ENCODE measurements at places on chromosomes 2 and 18.

- DNase-seq: no peak
Observed at GRCh38 chr2:46269544-46270273, 27.5 kb upstream of the EPAS1 start.

DNA sequence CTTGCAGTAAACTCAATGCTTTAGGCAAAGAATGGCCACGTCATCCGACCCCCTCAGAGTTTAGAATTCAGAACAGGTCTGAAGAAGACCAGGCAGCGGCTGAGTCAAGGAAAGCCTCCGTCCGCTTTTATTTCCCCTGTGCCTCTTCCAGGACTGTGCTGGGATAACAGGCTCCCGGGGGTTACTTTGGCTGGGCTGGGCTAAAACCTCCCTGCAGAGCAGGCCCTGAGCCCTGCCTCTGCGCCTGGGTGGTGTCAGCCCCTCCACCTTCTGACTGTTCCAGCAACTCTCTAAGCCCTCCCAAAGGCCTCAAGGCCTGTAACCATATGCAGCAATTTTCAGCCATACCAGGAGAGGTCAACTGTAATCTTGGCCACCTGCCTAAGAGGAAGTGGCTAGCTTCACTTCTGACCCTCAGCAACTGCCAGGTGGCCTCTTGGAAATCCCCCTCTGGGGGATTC, 166.5 kb downstream of the RPIA start:
- no peak for DNase-seq

- DNase-seq: no peak
Observed at GRCh38 chr2:234649951-234650350, 153.1 kb upstream of the ARL4C start.

DNA sequence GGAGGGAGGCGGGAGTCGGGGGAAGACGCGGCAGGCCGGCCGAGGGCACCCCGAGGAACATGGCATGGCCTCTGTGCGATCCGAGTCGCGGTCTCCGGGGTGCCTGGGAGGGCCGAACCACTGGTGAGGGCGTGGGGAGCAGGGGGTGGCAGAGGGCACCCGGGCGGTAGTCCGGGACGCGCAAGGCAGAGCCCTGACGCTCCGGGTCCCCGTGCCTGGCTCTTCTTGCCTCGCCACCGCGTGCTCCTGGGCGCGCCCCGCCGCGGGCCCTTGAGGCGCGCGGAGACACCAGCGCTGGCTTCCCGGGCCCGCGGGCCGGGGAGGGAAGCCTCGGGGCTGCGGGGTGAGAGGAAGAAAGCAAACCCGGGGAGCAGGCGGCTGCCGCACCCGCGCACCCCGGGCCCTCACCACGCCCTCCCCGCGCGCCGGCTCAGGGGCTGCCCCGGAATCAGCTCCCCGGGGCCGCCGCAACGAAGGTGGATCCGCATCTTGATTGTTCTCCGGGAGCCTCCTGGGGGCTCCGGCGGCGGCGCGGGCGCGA, 4.3 kb downstream of the SOX11 start:
- no peak for DNase-seq

- DNase-seq: no peak
Observed at GRCh38 chr18:74203811-74204210, 55.5 kb downstream of the TIMM21 start.

- peak; percentile 4 for DNase-seq
Observed at GRCh38 chr2:126838716-126838985, 60.0 kb upstream of the TEX51 start.

GRCh38 chr2:26891-27290, 19.4 kb downstream of the FAM110C start:
- no peak for DNase-seq

- no peak for DNase-seq
Observed at GRCh38 chr2:123659120-123659519, 366.0 kb upstream of the CNTNAP5 start.

DNA sequence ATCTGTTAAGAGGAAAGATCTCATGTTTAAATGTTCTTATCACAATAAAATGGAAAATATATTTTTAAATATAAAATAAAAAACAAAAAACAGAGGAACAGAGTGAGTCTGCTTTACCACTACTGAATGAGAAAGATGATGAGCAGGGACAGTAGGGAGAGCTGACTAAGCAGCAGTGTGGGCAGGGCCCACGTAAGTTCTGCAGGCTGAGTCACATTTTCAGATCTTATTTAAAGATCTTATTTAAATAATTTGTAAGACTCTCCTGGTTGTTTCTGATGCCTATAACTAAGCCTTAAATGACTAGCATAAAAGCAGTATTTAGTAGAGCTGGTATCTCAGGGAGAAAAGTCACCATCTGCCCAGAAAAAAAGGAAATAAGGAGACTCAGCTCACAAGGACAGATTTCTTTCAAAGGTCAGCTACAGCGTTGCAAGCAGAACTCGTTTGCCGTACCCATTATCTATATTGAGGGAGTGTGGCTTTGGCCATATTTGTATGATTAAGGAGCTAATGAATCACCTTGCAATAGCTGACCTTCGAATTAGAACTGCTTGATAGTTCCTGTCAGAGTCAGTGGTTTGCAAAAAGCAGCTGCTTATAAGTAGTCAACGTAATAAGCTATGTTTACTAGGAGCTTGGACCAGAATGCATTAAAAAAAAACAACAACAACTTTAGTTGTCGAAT, 322.1 kb upstream of the CHAC2 start:
- no peak for DNase-seq

- peak; percentile 47 for DNase-seq
Observed at GRCh38 chr2:8453904-8454302, 228.0 kb upstream of the ID2 start.

- no peak for DNase-seq
Observed at GRCh38 chr18:62979900-62980299, 264.6 kb downstream of the PHLPP1 start.

GRCh38 chr2:60529785-60530627, 23.4 kb downstream of the BCL11A start:
- no peak for DNase-seq

- DNase-seq: no peak
Observed at GRCh38 chr2:168096158-168096557, 151.2 kb downstream of the STK39 start.

GRCh38 chr2:121260370-121261154, 24.4 kb downstream of the TFCP2L1 start:
- no peak for DNase-seq

GRCh38 chr2:88545118-88545517, 82.1 kb downstream of the EIF2AK3 start:
- DNase-seq: no peak

GRCh38 chr2:182545420-182546167, 118.8 kb upstream of the PDE1A start:
- DNase-seq: no peak

- no peak for DNase-seq
Observed at GRCh38 chr2:36348721-36349120, 6.9 kb upstream of the CRIM1 start.

- DNase-seq: no peak
Observed at GRCh38 chr2:58709687-58710354, 468.7 kb upstream of the FANCL start.

- DNase-seq: no peak
Observed at GRCh38 chr2:120421830-120422175, 75.9 kb downstream of the INHBB start.

- DNase-seq: no peak
Observed at GRCh38 chr2:142885543-142885942, 8.1 kb downstream of the KYNU start.

DNA sequence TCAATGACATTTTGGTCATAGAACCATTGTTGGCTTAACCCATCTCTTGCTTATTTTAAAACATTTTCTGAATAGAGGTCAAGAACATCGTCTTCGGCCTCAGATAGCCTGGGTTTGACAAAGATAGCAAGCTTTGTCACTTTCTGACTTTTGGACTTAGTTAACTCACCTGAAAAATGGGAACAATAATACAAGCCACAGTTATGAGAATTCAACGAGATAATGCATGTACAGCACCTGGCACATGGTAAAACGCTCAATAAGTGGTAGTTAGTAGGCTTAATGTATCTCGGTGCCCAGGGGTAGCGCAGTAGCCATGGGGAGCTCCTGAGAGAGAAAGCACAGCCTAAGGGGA, 446 bp upstream of the COPS7B start:
- no peak for DNase-seq

- DNase-seq: no peak
Observed at GRCh38 chr2:131044757-131045150, 48.5 kb downstream of the FAM168B start.

DNA sequence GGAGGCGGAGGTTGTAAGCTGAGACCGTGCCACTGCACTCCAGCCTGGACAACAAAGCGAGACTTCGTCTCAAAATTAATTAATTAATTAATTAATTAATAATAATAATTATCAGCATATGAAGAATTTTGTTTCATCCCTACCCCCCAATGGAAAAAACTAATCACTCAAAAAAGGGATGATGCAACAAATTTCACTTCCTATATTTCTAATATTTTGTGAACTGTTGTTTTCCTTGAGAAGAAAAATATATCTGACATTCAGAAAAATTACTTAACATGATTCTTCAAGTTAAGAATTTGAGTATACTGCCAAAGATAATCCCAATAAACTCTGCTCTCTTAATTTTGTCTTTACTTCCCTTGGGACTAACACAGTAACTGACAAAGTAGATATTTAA, 28.1 kb downstream of the EXOC6B start:
- no peak for DNase-seq

GRCh38 chr2:40418614-40419363, 33.1 kb downstream of the SLC8A1 start:
- no peak for DNase-seq

DNA sequence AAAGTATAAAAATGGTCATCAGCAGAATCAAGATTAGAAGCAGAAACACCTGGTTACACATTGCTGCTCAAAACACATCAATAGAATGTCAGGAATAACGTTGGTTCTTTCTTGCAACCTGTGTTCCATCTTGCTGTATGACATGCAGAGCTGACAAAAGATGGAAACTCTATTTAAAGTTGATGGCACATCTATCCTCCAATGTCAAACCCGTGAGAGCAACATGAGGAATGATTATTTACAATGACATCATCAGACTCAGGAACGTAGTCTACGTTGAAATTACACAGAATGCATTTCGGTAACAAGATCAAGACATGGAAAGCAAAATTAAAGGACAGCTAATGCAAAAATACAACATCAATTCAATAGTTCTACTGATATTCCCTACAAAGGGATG, 26.2 kb upstream of the TTN start:
- no peak for DNase-seq

DNA sequence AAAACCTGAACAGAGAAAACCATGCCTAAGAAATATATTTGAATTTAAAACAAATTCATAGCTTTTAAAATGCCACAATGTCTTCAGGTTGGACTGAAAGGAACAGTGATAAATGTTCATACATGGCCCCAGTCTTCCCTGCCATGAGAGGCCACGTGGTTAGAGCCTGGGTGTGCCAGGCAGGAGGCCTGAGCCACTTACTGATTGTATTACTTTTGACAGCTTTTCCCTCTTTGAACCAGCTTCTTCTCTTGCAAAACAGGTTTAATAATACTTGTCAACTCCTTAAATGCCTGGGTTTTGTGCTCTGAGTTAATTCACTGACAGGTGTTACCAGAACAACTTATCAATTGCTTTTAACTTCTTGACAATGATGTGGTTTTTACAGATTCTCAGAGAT, 27.0 kb downstream of the RBKS start:
- no peak for DNase-seq

GRCh38 chr2:147572622-147573021, 272.2 kb upstream of the ACVR2A start:
- no peak for DNase-seq

DNA sequence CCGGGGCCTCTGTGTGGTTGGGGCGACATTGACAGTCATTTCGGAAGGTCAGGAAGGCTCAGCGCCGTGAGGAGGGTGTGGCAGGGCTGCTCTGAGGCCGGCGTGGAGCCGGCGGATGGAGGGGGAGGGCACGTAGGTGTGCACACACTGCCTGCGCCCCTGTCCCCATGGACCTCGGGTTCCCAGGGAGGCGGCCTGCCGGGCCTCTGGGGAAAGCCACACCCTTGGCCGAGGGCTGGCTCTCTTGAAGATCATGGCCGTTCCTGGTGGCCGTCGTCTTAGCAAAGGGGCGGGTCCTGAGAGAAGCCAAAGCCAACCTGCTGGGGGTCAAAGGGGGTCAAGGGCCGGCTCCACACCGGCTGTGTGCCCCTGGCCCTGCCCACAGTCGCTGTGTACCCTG, 11.9 kb downstream of the GPC1 start:
- DNase-seq: no peak

- DNase-seq: peak; percentile 37
Observed at GRCh38 chr2:109537565-109538222, 76.1 kb downstream of the SEPTIN10 start.

DNA sequence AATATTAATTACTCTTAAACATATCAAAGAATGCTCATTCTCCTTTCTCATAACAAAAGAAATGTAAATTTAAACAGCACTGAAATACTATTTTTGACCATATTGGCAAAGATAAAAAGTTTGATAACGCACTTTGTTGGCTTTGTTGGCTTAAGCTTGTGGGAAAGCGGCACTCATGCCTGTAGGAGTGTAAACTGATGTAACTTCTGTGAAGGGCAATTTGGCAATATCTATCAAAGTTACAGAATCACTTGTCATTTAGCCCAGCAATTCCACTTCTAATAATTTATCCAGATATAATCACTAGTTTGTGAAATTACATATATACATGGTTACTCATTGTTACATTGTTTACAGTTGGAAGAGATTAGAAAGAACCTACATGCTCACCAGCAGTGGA, 311.8 kb upstream of the STON1 start:
- no peak for DNase-seq

DNA sequence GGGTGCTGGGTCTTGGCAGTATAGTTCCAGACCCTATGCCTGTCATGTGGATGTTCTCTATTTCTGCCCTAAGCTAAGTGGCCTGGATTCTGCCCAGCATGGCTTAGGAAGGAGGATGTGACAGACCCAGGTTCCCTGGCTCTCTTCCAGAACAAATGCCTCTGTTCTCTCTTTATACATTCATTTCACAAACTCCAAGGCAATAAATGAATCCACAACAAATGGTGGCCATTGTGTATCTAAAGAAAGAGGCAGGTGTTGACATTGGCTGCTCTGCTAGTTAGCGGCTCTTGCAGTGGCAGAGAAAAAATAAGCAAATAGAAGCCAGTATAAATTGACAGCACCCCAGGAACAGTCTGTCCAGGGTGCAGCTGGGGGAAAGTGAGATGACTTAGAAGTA, 298.6 kb downstream of the SUCLG1 start:
- no peak for DNase-seq

GRCh38 chr2:64329848-64330247, 124.1 kb upstream of the LGALSL start:
- no peak for DNase-seq

DNA sequence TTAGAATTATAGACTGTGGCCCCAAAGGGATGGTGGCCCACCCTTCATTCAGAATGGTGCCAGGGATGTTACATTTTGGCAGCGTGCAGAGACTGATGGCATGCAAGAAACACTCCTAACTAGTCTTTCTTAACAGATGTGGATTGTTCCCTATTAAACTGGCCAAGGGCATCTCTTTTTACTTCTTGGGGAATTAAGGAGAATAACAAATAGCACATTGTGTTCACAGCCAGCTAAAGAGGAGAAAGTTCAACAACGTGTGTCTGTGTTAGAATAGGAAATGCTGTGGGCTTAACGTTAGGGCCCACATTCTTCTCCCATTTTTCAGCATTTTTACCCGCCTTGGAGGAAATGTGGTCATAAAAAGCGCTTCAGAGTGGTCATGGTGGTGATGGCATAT, 404.8 kb downstream of the CDH2 start:
- no peak for DNase-seq

GRCh38 chr18:61464551-61465142, 131.4 kb downstream of the CDH20 start:
- no peak for DNase-seq

All from activated CD8-positive, alpha-beta memory T cell treated with anti-CD3 and anti-CD28 coated beads for 24 hours (primary cell).